ENCODE measurements at places on chromosomes 3 and 15. TPM values are rescaled to one million over a fixed set of nuclear protein-coding genes. Genes with fewer than 3 reads are reported as not detected.

The IL20RB gene
- 0.94 TPM for total RNA-seq

The RIOX2 gene
- 26.5 TPM for total RNA-seq

The SLC28A2 gene
- total RNA-seq, result not detected

DNA sequence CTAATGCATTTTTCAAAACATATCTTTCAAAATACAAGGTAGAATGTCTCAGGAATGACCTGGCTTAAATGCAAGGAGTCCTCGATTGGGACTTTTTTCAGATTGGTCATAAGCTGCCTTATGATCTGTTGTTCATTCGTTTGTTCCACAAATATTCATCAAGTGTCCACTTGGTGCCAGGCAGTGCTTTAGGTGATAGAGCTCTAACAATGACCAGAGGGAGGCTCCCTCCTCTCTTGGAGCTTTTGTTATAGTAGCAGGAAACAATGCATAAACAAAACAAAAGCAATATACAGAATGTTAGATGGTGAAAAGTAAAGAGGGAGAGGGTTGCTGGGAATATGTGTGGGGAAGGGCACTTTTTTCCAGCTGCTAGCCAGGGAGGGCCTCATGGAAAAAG lies 156.1 kb downstream of the MCTP2 start:
- no peak overlapping the region for H3K4me3 ChIP-seq
- no peak for DNase-seq
- no peaks in the 10 kb centered on the region for H3K36me3 ChIP-seq
- no peaks in the 10 kb centered on the region for H3K4me1 ChIP-seq
- H3K27ac ChIP-seq, result no peak overlapping the region
- H3K27me3 ChIP-seq, result no peaks in the 10 kb centered on the region

GRCh38 chr3:119376758-119377157 lies 82.6 kb downstream of the ARHGAP31 start:
- H3K27ac ChIP-seq, result no peak overlapping the region
- H3K4me3 ChIP-seq, result no peak overlapping the region
- peaks cover 19% of the 10 kb centered on the region for H3K36me3 ChIP-seq
- no peaks in the 10 kb centered on the region for H3K4me1 ChIP-seq
- no peaks in the 10 kb centered on the region for H3K27me3 ChIP-seq
- DNase-seq, result no peak

- DNase-seq, result no peak
- peaks cover 55% of the 10 kb centered on the region for H3K4me1 ChIP-seq
- no peak overlapping the region for H3K4me3 ChIP-seq
- H3K27me3 ChIP-seq, result no peaks in the 10 kb centered on the region
Observed at GRCh38 chr3:11534011-11534792, 109.5 kb downstream of the VGLL4 start.

DNA sequence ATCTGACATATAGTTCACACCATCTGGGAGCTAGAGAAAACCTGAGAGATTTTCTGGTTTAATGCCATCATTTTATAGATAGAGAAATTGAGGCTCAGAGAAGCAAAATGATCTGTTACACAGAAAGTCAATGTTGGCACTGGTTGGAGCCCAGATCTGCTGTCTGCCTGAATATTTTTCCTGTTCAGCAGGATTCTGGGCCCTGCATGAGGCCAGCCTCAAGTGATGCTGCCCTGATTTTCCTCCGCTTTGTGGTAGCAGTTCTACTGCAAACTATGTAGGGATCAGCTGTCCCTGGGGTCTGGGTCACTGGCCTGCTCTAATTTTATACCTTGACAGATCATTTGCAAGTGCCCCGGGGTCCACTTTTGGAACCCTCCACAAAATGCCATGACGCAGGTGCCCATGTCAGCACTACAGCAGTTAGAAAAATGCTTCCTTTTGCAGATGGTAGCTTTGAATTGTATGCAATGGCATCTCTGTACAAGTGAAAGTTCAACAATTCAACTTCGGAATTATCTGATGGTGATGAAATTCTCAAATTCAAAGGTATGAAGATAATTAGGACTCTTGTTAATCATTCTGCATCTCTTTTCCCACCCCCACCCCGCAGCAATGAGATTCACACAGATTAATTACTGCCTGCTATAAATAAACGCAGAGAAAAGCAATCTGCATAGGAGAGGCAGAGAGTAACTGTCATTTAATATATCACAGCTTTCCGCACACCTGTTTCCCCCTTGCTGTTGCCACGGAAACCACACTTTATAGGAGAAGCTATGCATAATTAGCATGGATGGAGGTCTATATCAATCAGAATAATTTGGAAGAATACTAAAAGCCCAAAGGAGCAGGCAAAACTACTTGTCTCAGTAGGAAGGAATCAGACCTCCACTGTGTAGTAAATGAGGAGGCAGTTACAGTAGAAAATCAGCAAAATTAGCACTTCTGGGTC lies 222.6 kb downstream of the PDCD6IP start:
- peaks cover 3% of the 10 kb centered on the region for H3K36me3 ChIP-seq
- H3K27ac ChIP-seq, result no peak overlapping the region
- H3K4me3 ChIP-seq, result no peak overlapping the region
- H3K4me1 ChIP-seq, result no peaks in the 10 kb centered on the region
- no peak for DNase-seq

GRCh38 chr15:69876064-69876940 lies 221.4 kb downstream of the TLE3 start:
- peaks cover 4% of the 10 kb centered on the region for H3K36me3 ChIP-seq
- no peaks in the 10 kb centered on the region for H3K4me1 ChIP-seq
- peaks cover 7% of the 10 kb centered on the region for H3K27me3 ChIP-seq

- DNase-seq, result no peak
- H3K4me3 ChIP-seq, result no peak overlapping the region
- H3K27ac ChIP-seq, result no peak overlapping the region
- H3K36me3 ChIP-seq, result no peaks in the 10 kb centered on the region
- H3K27me3 ChIP-seq, result peaks cover 14% of the 10 kb centered on the region
Observed at GRCh38 chr15:45555934-45556608, 31.1 kb upstream of the BLOC1S6 start.
